ENCODE measurements at places on chromosomes 1 and 21.

- no peak for DNase-seq
Measured at GRCh38 chr1:22038036-22038435, 14.5 kb upstream of the CDC42 start.

GRCh38 chr1:175127565-175127964 is 59.9 kb downstream of the TNN start:
- DNase-seq, result no peak

GRCh38 chr1:94773296-94773809 is 46.8 kb upstream of the SLC44A3 start:
- no peak for DNase-seq

GRCh38 chr1:31891280-31891679 is 46.9 kb downstream of the PTP4A2 start:
- no peak for DNase-seq

Data from fibroblast of skin of scalp (primary cell).